ENCODE measurements at places on chromosomes 3 and 15.

DNA sequence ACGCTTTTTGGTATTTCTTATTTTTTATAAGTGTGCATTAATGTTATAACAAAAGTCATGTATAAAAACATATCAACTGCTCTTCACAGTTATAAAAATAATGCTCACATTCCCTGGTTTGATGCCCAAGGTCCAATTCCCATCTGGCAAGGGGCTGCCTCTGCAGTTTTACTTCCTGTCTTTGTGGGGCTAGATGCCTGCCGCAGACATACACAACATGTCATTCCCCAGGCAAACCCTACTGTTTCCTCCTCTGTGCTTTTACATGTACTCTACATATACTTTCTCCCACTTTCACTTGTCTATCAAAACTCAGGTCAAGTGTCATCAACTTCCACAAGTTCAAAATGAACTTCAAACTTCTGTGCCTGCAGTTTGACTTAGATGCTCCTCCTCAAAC, 60.5 kb upstream of the ETV5 start:
- no peak for DNase-seq

DNA sequence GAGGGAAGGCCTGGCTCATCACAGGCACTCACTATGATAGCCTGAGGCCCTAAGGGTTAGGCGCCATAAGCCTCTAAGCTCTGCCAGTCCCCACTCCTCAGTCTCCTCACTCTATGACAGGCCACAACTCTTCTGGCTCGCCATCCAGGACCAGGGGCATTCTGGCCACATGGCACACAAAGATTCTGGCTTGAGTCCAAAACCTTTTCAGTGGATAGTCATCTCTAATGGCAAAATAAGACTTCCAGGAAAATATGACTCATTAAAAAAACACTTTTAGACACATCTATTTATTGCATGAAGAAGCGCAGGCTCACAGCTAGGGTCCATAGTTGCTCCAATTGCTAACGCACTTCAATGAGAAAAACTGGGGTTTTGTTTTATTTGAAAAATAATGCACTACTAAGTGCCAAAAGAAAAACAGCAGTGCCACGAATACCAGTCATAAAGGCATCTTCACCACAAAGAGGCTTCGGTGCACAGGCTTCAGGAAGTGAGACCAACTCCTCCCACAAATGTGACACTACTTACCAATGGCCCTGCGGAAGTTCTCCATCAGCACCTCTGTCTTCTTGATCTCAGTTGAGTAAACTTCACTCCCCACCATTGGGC, 11.1 kb downstream of the RUVBL1 start:
- peak; percentile 29 for DNase-seq

GRCh38 chr3:792630-793029, 300.2 kb upstream of the CNTN6 start:
- no peak for DNase-seq

- DNase-seq: no peak
Observed at GRCh38 chr3:7917443-7918151, 584.0 kb upstream of the LMCD1 start.

GRCh38 chr15:43209059-43209824, 11.6 kb downstream of the EPB42 start:
- DNase-seq: no peak

DNA sequence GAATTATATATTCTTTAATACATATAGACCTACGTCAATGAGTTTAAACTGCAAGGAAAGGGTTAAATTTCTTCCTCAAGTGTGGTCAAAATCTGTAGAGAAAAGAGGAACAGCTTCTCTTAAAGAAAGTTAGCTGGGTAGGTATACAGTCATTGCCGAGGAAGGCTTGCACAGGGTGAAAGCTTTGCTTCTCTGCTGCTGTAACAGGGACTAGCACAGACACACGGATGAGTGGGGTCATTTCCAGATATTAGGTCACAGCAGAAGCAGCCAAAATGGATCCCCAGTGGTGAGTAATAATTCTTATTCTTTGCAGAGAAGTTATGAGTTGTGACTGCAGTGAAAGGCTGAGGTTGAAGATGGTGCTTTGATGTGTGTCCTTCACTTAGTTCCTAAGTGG, at the start of gene CD86:
Gene CD86, plus strand, starts transcription at position 148 of the 400 bp plus-strand sequence. Its CDS starts 128 bp downstream, at position 276.
- no peak for DNase-seq

DNA sequence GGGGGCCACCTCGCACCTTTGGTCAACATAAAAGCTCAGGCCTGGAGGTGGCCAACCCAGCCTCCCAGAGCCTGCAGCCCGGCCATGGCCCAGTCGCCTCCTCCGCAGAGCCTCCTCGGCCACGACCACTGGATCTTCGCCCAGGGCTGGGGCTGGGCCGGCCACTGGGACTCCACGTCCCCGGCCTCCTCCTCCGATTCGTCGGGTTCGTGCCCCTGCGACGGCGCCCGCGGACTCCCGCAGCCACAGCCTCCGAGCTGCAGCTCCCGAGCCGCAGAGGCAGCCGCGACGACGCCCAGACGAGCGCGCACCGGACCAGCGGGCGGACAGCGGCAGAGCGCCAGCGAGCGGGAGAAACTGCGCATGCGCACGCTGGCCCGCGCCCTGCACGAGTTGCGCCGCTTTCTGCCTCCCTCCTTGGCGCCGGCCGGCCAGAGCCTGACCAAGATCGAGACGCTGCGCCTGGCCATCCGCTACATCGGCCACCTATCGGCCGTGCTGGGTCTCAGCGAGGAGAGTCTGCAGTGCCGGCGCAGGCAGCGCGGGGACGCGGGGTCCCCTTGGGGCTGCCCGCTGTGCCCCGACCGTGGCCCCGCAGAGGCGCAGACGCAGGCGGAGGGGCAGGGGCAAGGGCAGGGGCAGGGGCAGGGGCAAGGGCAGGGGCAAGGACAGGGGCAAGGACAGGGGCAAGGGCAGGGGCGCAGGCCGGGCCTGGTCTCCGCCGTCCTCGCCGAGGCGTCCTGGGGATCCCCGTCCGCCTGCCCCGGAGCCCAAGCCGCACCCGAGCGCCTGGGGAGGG, at the start of gene MESP2:
Gene MESP2, plus strand, starts transcription at position 59 of the 799 bp plus-strand sequence. Its CDS starts 26 bp downstream, at position 85.
- peak; percentile 28 for DNase-seq

GRCh38 chr3:183210862-183211341, 42.2 kb upstream of the B3GNT5 start:
- DNase-seq: no peak

- DNase-seq: no peak
Observed at GRCh38 chr3:66602691-66603090, 101.9 kb upstream of the LRIG1 start.

GRCh38 chr3:139987908-139988307, 52.9 kb downstream of the CLSTN2 start:
- DNase-seq: no peak

- no peak for DNase-seq
Observed at GRCh38 chr3:100737334-100737733, 28.0 kb downstream of the TFG start.

GRCh38 chr15:70272565-70273355, 175.0 kb upstream of the TLE3 start:
- DNase-seq: no peak

DNA sequence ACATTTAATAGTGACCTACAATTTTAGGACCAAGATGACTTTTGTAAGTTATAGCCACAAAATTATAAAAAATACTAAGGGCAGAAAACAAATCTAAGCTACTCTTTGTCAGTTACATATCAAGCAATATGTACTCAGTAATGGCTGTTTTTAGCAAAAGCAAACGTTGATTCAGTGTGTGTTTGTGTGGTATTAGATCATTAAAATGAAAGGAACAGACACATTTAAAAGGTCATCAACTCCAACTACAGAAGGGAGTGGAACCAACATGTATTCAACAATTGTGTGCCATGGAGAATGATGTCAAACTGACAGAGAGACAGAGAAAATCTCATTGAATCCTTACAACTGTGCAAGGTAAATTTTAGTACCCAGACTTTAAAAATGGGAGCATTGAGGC, 268.8 kb upstream of the STT3B start:
- DNase-seq: no peak

- no peak for DNase-seq
Observed at GRCh38 chr15:101255615-101256241, 3.9 kb upstream of the CHSY1 start.

DNA sequence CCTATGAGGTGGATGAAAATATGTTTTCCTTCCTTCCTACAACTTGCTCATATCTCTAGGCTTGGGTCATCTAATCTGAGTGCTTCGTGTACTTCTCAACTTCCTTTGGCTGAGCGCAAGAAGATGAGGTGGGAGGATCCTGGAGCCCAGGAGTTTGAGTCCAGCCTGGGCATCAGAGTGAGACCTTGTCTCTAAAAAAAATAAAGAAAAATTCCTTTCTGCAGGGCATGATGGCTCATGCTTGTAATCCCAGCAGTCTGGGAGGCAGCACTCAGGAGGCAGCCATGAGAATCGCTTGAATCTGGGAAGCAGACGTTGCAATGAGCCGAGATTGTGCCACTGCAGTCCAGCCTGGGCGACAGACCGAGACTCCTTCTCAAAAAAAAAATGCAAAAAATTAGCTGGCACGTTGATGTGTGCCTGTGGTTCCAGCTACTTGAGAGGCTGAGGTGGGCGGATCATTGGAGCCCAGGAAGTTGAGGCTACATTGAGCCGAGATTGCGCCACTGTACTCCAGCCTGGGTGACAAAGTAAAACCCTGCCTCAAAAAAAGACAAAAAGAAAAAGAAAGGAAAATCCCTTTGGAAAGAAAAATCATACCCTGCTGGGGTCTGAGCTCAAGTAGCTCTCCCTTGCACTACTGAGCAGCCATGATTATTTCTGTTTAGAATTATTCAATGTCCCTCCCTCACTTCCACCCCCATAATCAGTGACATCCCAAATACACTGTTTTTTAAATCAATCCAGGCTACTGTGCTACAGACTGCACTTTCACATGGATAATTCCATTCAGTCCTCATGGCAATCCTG, 28.0 kb upstream of the RAB11A start:
- DNase-seq: no peak

DNA sequence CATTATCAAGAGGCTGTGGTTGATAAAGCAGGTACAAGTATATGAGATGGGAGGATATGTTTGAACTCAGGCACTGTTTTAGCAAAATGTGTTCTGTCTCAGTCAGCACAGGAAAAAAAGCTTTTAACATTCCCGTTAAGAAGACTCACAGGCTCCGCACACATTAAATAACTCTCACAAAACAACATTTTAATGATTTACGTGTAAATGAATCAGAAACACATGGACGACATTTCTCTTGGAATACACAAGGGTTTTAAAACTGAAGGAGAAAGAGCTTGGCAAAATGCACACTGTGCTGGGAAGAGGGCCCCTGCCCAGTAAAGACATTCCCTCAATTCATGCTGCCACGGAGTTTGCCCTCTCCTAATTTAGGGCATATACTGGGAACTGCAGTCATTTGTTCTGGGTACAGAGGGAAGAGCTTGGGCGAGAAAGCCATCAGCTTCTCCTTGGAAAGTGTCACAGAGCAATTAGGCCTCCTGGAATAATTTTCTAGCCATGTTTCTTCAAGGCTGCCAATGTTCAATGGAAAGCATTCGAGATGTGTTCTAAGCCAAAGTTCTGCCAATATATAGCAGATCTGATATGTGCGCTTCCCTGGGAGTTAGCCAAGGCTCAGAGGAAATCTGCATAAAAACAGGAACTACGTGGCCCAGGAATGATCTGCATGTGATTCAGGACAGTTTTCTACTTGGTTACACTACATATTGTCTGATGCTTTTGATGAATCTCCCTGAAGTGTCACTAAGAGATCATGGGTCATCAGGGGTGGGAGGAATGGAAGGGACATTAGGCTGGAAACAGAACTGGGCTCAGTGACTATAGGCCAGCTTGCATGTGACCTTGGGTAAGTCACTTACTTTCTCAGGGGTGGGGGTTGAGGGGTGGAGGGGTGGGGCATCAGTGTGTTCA, 2.2 kb upstream of the MASP1 start:
- no peak for DNase-seq

DNA sequence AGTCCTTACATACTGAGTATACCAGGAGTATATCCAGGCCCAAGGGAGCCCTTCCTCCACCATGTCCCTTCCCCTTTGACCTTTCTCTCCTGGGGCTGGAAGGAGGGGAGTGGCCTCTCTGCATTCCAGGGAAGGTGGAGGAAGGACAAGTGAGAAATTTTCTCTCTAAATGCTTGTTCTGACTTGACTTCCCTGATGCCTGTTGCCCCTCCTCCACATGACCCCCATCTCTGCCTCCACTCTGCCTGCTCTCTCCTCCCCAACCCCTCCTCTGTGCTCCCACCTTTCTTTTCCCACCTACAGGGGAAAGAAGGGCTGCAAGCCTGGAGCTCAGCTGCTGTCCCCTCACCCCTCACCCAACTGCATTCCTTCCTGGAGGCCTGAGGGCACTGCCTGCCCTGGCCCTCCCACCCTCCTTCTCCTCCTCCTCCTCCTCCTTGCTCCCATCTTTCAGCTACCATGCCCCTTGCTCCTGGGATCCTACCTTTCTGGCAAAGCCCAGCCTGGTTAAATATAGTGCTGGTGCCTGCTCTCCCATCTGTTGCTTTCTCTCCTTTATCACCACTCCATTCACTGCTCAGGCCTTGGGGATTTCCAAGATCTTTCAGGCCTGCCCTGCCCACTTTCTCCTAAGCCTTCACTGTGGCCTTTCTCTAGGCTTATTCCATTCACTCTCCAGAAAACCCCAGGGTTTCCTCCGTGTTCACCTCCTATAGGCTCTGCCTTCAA, 8.5 kb upstream of the DAG1 start:
- DNase-seq: no peak

DNA sequence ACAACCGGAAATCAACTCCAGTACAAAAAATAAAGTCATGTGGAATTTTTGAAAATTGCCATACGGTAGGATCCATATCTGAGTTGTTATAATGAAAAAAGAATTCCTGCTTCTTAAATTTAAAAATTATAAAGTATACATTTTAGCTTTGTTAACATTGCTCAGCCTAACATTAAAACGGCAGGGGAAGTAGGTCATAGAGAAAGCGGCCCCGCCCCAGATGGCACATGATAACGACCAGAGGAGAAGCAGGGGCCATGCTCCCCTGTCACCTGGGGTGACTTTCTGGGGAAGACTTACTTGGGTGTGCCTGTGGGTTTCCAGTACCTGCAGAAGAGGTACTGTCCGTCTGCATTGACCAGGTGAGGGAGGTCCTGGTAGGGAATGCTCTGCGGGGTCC, 921 bp downstream of the MGLL start:
- no peak for DNase-seq

GRCh38 chr15:34233614-34234013, 8.8 kb downstream of the EMC4 start:
- DNase-seq: no peak

DNA sequence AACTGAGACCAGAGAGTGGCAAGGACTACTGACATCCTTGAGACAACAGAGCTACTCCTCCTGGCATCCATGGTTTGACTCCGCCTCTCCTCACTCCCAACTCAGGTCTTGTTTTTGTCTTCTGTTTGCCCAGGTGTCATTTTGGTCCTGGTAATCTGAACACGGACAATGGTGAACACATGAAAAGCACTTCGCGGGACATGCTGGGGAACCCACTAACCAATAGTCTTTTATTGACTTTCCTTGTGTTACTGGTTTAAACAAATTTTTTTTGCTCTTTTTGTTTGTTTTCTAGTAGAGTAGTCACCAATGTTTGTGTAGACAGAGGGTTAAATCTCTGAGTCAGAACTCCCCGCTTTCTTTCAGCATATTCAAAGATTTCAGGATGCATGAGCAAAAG, 38.4 kb downstream of the LARP6 start:
- no peak for DNase-seq

Measured in effector memory CD8-positive, alpha-beta T cell (primary cell).